ENCODE measurements at places on chromosomes 16 and 17.

- no peak for DNase-seq
These were observed 50.1 kb downstream of the KLHDC4 start for GRCh38 chr16:87715658-87716057.

GRCh38 chr17:69060822-69061221, at the start of gene ABCA9:
Gene ABCA9 (minus strand): TSS chr17:69060927. CDS start chr17:69051126, 9,801 bp downstream.
- peak; percentile 30 for DNase-seq

GRCh38 chr17:10294180-10294579, 78.6 kb downstream of the MYH13 start:
- no peak for DNase-seq

DNA sequence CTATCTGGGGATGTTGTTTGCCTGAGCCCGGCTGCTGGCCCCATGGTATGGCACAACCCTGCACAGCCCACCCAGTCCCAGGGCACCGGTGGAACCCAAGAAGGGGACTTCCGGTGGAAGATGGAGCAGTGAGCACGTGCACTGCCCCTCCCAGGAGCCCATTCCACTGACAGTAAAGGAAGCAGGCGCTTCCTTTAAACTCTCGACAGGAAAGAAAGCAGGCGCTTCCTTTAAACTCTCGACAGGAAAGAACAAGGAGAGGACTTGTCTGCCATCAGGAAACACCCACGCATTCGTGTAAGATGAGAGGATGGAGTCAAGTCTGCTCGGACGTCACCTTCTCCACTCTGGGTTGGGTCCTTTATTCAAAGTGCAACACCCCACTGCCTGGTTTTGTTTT, 53.7 kb downstream of the IL21R start:
- DNase-seq = no peak

- DNase-seq = no peak
These were observed 5.7 kb upstream of the DHX8 start for GRCh38 chr17:43477832-43478634.

GRCh38 chr17:45430006-45430737, 2.5 kb downstream of the ARHGAP27 start:
- no peak for DNase-seq

DNA sequence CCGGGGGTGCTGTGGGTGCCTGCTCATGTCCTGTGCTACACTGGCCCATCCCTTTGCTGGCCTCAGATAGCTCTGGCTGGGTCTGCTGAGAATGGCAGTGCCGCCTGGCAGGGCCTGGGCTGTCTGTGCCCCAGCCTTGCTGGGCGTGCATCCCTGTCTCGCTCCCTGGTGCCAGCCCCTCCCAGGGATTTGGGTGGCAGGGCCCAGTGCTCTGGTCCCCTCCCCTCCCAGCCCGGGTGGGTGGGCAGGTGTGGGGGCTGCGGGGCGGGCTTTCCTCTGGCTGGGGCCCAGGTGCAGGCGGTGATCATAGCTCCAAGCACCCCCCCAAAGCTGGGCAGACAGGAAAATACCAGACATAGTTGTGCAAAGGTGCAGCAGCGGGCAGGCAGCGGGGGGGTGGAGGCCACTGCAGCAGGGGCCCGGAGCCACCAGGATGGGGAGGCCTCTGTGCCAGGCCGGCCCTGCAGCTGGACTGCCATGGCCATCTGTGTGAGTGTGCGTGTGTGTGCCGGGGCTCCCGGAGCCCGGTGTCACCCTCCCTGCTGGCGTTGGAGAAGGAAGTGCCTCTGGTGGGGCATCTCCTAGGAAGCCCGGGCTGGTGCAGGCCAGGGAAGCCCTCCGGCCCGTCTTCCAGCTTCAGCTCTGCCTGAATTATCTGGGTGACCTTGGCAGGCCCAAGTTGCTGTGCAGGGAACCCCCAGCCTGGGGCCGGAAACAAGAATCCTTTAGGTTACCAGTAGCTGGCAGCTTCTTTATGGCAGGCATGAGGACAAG, 7.4 kb downstream of the GLIS2 start:
- no peak for DNase-seq

GRCh38 chr17:74429604-74430384, 2.1 kb upstream of the GPRC5C start:
- no peak for DNase-seq

DNA sequence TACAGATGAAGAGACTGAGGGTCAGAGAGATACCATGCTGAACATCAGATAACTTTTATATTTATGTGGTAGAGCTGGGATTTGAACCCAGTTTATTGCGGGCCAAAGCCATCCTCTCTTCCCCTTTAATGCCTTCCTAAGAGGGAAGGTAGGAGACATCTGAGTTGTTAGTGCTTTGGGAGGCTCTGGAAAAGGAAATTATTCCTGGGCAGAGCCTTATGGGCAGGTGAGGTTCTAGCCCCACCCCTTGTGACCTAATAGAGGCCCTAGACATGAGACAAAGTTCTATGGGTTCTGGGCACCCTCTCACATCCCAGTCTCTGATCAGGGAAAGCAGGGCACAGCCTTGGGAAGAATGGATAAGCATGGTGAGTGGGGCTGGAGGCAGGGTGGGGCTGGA, at the start of gene C17orf50:
TSS of gene C17orf50 (plus strand) at position 301 of the 400 bp plus-strand sequence. CDS start at position 356, 55 bp downstream.
- DNase-seq = no peak

DNA sequence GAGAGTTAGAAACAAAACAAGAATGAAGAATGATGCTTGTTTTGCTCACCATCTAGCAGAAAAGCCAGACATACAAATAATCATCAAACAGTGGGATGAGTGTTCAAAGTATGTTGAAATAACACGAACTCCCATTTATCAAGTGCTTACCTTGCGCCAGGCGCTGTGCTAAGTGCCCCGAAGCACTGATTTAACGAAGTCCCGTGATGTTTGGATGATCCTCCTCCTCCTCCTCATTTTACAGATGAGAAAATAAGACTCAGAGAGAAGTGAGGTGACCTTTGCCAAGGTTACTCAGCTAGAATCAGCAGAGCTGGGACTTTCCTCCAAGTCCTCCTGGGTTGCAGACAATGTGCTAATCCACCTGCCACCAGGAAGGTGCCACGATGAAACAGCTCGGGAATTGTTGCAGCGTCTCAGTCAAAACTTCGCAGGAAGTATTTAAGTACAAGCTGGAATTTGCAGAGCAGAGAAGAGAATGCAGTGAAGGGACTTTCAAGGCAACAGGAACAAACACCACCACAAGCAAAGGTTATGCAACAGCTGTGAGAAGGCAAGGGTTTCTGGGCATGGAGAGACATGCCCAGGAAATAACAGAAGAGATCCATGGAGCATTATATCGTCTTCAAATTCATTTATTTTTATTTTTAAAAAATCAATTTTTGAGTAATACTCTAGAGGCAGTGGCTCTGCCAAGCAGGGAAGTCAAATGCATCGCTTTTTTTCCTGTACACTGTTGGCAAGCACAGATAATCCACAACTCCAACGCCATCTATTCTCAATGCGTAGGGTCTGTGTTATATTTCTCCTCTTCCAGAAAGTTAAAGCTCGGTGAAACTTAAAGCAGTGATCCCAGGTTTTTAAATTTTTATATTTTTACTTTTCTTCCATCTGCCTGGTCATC, 11.1 kb downstream of the PRCD start:
- no peak for DNase-seq

DNA sequence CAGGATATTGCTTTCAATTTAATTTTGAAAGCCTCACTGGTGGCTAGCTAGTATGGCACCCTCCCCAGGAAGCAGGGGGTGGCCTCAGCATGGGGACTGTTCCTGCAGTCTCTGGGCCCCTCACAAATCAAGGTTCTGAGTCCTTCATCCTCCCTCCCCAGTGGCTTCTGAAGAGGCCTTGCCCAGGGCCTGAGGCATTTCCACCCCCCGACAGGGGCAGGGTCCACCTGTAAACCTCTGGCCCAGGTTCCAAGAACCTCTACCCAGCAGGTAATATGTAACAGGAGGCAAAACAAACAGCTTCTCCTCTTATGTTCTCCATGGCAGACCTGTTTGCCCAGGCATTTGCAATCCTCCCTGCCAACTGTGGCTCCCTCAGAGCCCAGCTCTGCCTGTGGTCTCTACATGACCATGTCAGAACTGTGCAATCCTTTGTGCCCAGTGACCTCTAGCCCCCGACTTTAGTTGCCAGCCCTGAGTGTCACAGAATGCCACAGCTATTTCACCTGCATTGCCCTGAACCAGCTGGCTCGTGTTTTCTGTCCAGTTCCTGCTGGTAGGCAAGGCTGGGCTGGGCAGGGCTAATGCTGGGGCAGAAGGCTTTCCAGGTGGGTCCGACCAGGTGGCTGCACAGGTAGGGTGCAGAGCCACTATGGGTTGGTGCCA, 14.3 kb downstream of the ACSF2 start:
- DNase-seq = no peak

GRCh38 chr16:676913-677312, 1.4 kb downstream of the RHBDL1 start:
- DNase-seq = no peak

- no peak for DNase-seq
These were observed 56.3 kb upstream of the IL34 start for GRCh38 chr16:70589998-70590471.

DNA sequence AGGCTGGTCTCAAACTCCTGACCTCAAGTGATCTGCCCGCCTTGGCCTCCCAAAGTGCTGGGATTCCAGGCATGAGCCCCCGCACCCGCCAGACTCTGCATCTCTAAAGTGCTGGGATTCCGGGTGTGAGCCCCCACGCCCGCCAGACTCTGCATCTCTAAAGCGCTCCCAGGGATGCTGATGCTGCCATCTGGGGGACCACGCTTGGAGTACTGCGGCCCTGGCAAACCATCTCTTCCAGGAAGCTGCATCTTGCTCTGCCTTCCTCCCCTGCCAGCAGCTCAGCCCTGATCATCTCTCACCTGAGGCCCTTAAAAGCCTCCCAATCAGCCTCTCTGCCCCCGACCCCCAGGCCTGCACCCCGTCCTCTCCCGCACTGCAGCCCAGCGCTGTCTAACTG, 4.1 kb downstream of the CEP295NL start:
- DNase-seq = no peak

- DNase-seq = no peak
These were observed 119.0 kb upstream of the EEF2KMT start for GRCh38 chr16:5216441-5217080.

DNA sequence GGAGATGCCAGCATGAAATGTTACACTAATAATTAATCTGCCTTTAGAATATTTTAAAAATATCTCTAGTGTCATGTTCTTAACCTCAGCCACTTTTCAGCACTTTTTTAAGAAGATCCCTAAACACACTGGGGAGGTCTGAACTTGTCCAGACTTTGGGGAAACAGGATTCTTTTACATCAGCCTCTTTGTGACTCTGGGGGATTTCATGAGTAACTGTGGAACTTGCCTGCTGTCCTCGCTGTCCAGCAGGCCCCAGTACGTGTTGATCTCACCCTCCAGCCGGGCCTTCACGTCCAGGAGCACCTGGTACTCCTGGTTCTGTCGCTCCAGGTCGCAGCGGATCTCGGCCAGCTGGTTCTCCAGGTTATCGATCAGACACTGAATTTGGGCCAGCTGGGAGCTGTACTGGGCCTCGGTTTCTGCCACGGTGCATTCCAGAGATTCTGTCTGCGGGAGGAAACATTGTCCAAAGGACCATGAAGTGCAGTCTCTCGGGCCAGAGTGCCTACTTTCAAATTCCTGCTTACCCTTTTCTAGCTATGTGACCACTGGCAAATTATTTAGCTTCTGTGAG, 5.5 kb downstream of the KRT40 start:
- no peak for DNase-seq

DNA sequence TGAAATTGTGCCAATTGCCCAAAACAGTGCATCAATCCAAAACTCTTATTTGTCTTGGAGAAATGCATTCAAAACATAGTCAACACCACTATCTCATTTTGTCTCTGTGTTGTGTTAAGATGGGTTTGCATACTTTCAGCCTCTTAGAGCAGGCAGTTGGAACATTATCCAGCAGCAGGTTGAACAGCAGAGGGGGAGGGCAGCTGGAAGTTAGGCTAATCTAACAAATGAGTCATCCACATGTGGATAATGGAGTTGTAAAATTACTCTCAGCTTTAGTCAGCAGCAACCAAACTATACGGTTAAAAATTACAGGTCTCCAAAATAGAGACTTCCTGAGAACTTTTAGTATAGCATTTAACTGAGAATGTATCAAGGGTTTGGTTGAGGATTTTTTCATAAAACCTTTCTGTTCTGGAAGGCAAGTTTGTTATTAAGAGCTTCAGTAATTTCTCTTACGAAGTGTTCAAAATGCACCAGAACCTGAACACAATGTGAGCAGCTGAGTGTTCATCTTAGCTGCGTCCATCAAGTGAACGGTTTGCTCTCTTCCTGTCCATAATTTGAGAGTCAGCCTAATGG, 46.3 kb downstream of the PRKCA start:
- no peak for DNase-seq

Measured in putamen (tissue), 1 donor.